ENCODE measurements at places on chromosomes 11 and 22. TPM values are rescaled to one million over a fixed set of nuclear protein-coding genes. Genes with fewer than 3 reads are reported as not detected.

GRCh38 chr11:12048936-12049790 lies 40.7 kb upstream of the DKK3 start:
- no peak for DNase-seq

- DNase-seq = peak; percentile 92
Observed at GRCh38 chr11:111531687-111532364, 8.7 kb upstream of the LAYN start.

DNA sequence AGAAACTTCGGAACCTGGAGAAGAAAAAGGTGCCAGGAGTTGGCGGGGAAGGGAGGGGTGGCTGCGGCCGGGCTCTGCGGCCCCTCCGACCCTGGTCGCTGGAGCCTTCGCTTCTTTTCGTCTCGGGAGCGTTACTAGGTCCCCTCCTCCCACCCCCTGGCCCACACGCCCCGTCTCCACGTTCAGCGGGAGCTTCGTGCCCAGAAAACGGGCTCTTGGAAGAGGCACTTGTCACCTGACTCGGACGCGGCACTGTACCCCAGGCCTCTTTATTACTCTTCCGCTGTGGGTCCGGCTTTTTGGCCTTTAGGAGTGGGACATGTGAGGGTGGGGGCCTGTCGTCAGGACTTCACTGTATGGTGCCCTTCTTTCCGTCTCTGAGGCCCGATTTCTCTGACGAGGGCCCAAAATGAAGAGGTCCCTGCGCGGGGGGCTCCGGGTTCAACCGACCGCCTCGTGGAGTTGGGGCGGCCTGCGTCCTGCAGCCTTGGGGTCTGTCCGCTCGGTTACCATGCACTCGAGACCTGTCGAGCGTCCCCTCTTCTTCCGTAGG lies 1.2 kb downstream of the CAPRIN1 start:
- DNase-seq = no peak

GRCh38 chr11:94845622-94846021 lies 77.5 kb downstream of the AMOTL1 start:
- DNase-seq = no peak

GRCh38 chr22:44372611-44373010 lies 59.9 kb upstream of the SHISAL1 start:
- no peak for DNase-seq

- DNase-seq = no peak
Observed at GRCh38 chr11:130003717-130004001, 1.0 kb upstream of the PRDM10 start.

DNA sequence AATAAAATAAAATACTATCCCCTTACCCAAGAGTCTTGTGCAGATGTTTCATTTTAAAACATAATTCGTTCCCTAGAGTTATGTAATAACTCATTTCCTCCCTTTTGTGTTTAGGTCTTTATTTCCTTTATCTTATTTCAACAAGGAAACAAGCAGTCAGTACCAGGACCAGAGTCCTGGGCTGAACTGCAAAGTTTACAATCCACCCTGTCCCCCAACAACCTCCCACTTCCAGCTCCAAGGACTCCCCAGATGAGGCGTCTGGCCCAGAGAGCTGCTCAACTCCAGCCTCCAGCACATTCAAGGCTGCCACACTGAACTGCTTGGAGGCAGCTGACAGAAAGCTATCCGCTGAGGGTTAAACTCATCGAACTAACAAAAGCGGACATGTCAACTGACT lies 4.5 kb downstream of the POLDIP3 start:
- DNase-seq = no peak

- DNase-seq = no peak
Observed at GRCh38 chr11:104704146-104704830, 194.0 kb downstream of the CASP12 start.

Gene TPBGL
- total RNA-seq = 0.33 TPM

Gene DEUP1
- not detected for total RNA-seq

Gene CLDN5
- not detected for total RNA-seq

Gene CCS
- 13.2 TPM for total RNA-seq

Gene C22orf31
- not detected for total RNA-seq

Gene KCNA4
- total RNA-seq = not detected

Data from HT1080 (cell line).